ENCODE measurements at places on chromosomes 5 and 9.

DNA sequence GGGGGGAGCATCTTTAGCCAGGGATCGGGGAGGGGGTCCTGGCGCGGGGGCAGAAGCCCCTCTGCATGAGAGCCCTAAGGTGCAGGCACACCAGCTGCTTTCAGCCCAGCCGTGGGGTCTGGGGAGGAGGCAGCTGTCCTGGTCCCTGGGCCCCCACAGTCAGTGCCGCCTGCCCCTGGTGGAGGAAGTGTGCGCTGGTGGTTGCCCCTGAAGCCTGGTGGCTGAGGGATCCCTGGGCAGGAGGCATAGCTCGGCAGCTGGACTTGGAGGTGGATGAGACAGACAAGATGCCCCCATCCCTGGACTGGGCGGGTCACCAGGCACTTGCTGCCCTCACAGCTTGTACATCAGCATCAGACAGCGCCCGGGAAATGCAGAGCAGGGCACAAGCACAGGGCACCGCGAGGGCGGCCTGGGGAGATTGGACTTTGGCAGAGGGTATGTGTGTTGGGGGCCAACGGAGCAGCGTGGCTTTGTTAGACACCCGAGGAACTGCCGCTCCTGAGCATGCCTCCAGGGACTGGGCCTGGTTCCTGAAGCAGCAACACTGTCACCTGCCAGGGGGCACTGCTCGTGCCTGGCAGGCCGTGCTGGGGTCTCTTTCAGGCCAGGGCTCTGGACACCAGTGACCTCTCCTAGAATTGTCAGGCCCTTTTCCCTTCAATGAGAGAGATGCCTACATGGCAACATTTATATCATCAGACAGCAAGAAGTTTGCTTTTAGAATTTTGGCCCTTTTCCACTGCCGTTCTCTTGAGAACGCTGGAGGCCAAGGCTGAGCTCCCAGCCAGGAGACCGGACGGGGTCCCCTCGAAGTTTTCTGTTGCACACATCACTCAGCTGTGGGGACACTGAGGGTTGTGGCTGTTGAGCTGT is 41.9 kb upstream of the CTSL start:
- no peak for DNase-seq

DNA sequence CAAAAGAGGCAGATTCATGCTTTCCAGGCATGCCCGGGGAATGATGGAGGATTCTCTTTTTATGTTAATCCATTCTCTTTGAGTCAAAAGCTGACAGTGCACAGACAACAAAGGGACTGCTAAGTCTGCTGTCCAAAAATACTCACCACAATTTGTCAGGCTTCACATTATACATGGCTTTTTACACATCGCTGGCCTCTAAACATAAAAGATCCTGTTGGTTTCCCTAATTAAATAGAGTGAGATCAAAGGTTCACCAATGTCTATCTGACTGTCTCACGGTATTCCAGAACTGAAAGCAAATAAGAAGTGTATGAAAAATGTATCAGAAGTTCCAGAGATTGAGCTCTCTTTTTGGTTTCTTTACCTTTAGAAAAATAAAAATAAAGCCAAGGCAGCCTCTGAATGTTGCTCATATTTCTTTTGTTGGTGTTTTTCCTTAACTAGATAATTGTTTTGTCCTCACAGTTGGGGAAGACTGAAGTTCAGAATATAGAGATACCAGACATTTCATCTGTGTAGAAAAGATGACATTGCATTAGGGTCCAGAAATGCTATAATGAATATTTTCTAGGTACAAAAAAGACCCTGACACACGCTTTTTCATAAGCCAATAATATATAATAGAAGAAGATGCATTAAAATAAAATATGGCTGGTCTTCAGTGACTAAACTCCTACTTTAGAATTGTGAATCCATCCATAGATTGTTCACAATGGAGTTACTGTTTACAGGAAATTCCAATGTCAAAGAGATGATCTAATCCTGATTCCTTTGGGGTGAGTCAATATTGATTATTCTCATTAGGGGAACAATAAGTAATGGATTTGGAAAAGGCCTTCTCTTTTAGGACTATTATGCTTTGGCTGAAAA is 688.2 kb upstream of the CDH6 start:
- no peak for DNase-seq

GRCh38 chr5:137994556-137994955 is 38.3 kb downstream of the FAM13B start:
- no peak for DNase-seq

- DNase-seq = no peak
These were observed 21.2 kb upstream of the PCSK5 start for GRCh38 chr9:75869236-75869635.

DNA sequence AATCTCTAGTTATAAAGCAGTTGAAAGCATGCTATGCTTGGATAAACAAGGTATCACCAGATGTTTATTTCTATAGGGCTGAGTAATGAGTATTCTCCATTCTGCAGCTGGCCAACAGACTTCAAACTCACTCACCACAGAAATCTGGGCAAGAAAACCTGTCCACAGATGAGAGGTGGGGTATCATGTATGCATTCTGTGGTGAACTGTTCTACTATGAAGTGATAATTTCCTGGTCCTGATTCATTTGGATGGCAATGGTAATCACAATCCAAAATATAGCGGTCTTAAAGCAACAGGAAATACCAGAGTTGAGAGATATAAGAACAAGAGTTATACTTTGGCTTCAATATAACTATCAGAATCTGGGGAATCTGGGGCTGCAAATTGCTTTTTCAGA is 65.9 kb upstream of the EFNA5 start:
- DNase-seq = no peak

DNA sequence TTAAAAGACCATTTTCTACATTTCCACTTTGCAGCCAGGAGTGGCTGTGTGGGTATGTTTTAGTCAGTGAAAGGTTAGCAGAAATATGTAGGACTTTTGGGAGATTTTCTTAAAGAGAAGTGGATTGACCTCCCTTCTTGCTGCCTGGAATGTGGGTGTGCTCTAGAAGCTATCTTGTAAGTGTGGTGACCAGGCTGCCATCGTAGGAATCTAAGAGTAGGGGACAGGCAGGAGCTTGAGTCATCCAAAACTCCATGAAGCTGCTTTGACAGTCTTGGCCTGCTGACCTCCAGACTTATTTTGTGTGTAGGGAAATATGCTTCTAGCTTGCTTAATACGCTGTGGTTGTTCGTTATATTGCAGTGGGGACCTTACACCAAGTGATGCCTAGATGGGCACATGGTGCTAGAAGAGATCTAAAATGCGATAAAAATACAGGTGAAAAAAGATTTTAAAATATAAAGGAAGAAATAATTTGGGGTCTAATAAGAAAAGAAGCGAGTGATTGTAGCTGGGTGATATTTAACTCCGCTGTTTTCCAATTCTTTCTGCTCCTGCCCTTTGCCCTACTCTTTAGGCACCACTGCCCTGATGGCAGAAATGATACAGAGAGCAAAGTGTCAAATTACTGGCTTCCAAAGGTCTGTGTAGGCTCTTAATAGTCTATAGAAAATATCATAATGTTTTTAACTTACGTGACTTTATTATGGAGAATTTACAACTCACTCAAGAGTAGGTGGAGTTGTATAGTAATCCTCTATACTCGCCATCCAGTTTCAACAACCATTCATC is 298.2 kb upstream of the ZNF608 start:
- no peak for DNase-seq

GRCh38 chr5:178234750-178235587 is 2.4 kb upstream of the PHYKPL start:
- no peak for DNase-seq

Measured in NCI-H187 (cell line).